ENCODE measurements at places on chromosomes 3 and 15.

DNA sequence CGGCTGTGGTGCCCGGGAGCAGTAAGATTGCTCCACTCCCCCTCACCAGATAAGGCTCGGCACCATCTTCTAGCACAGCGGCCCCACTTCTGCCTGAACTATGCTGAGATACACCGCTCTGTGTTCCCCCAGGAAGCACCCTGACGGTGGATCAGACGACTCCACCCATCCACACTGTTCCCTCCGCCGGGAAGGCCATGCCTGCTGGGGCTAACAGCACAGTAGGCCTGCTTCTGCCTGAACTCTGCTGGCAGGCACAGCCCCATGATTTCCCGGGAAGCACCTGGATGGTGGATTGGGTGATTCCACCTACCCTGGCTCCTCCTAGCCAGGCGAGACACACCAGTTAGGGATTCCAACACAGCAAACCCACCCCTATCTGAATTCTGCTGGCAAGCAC, 36.3 kb upstream of the PPM1L start:
- DNase-seq = no peak

DNA sequence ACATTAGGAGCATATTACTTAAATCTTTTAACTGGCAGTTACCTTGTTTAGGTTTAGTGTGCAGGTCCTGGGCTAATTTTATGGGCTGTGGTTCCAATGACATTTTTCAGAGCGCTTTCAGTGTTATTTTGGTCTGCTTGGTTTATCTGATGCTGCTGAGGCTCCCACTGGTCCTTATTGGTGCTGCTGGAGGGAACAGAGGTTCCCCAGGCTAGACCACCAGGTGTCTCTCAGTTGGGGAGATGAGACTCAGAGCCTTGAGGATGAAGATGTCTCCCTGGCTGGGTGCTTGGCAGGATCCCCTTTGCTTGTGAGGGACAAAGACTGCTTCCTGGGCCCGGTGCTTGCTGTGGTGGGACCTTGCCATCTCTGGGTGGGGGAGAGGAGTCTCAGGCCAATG, 28.3 kb upstream of the TASOR start:
- DNase-seq = no peak

DNA sequence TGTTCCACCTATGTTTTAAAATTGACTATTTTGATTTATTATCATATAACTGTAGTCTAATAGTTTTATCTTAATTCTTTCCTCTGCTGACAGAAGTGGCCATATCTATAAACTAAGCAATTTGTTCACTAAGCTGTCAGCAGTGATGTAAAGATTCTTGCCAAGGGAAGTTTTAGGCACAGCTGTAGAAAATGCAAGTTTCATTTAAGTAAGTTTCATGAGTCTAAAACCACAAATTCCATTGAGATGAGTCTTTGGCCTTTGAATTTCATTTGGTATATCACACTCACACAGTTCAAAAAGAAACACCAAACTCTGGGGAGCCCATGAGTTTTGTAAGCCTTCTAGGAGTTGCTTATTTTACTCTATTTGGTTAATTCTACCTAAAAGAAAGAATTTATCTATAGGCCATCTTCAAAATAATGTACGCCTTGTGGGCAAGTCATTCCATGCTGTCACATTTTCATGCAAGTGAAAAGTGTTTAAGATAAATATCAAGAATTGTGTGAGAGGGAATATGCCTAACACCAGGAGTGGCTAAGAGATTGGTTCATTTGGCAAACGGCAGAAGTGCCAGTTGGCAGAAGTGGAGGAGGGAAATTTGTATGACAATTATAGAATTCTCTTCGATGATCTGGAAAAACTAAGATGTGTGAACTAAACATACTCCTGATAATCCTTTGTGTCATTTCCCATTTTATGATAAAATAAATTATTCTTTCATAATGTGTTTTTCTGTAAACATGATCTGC, 292.9 kb downstream of the ZIC4 start:
- DNase-seq = no peak

DNA sequence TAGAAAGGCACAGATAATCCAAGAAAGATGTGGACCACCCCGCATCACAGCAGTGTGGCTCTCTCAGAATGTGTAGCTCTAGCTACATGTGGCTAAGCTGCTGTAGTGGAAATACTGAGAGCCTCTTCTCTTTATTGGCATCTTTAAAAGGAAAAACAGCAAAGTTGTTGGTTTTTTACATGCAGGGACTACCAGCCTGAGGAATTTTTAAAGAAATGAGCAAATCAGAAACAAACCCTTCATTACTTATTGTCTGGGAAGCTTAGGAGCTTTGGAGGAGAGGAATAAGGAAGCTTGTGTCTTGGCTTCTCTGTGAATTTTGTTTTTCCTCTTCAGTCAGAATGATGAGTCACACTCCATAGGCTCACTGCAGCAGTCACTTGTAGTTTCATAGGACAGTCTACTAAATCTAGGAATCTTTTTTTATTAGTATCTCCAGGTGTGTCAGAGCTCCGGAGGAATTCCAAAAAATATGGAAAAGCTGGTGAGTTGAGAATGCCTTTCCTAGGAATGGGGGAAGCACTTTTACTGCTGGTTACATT, 27.5 kb downstream of the POLG start:
- no peak for DNase-seq

DNA sequence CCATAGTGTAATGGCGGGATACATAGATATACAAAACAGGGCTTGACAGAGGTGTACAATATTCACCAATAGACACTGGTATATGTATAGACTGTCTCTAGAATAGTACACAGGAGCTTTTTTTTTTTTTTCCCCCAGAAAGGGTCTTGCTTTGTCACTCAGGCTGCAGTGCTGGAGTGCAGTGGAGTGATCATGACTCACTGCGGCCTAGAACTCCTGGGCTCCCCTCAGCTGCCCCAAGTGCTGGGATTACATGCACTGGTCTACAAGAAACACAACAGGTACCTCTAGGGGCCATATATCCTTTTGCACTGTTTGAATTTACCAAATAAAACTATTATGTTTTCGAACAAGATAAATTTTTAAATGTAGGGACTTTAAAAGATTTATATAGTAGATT, 12.3 kb downstream of the RHOA start:
- no peak for DNase-seq

GRCh38 chr3:50502225-50502583, 1.2 kb downstream of the CACNA2D2 start:
- DNase-seq = no peak

GRCh38 chr3:180295811-180296210, 259.1 kb upstream of the PEX5L start:
- no peak for DNase-seq

GRCh38 chr15:92043283-92043682, 189.8 kb downstream of the SLCO3A1 start:
- no peak for DNase-seq

DNA sequence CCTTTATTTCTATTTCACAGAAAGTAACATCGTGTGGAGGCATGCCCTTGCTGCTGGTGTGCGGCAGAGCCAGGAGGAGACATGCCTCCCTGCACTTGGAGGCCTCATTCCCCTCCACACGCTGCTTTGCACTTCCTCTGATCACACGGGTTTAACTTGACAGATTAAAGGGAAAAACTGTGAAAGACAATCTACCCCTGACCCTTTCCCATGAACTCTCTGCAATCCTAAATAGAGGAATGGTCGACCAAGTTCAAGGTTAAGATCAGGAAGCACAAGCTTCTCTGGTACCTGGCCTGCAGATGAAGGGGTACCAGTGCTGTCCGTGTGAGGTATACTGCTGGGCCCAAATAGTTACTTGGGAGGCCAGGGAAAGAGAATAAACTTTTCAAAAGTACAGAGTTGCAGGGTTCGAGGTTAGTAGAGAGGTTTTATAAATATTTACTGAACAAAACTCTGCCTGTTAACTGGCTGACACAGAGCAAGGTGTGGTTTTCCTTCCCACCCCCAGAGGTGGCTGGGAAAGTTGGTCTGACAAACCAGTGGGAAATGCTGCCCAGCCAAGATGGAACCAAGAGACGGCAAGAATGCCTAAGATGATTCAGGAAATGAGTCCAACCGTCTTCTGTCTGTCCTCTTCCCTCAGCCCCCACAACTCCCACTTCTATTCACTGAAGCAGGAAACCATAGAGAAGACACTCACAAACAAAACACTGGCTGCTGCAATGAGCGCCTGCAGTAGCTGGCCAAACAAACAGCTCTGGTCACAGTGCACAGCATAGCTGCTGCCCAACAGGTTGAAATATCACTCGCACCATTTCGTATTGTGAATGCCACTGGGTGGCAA, 79.6 kb downstream of the IGF2BP2 start:
- DNase-seq = no peak

DNA sequence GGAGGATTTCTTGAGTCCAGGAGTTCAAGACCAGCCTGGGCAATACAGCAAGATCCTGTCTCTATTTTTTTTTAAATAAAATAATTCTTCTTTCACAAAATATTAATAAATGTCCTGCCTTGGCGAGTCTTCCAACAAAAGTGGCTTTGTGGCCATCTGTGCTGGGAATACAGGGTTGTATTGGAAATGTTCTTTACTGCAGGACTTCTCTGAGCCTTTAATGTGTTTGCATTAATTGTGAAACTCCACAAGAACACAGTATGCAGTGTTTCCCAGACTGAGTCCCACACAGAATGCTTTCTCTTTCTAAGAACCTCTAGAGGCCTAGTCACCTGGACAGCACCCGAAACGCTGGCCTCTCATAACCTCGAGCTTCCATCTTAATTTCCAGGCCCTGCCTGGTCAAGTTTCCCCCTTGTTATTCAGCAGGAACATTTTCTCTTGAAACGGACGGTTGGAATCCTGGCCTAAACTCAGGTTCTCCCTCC, 85.4 kb upstream of the ARRDC4 start:
- DNase-seq = no peak

DNA sequence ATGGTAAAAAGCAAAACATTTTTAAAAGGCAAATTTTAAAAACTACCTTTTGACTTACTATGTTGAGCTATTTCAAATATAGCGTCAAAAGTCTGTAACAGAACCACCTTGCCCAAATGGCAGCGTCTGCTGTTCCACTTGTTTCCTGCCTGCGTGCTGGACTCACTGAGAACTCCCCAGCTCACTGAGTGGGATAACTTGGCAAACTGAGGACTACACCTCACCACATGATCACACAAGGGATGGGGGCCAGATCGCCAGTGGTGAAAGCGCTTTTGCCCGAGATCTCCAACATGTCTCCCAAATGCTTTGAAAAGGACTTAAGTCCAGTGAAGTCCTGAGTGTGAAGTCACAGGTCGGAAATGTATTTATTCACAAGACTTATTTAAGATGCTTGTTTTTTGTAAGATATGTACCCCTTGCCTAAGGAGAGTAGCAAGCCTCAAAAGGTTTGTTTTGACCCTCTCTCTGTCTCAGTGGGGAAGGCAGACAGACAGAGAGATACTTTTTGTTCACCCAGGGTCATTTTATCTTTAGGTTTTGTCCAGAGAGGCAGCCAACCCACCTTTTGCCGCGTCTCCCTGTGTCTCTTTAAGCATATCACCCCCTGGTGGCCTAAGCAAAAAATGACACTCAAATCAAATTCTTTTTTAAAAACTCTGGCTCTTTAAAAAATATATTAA, 192.6 kb downstream of the PDZRN3 start:
- peak; percentile 45 for DNase-seq

DNA sequence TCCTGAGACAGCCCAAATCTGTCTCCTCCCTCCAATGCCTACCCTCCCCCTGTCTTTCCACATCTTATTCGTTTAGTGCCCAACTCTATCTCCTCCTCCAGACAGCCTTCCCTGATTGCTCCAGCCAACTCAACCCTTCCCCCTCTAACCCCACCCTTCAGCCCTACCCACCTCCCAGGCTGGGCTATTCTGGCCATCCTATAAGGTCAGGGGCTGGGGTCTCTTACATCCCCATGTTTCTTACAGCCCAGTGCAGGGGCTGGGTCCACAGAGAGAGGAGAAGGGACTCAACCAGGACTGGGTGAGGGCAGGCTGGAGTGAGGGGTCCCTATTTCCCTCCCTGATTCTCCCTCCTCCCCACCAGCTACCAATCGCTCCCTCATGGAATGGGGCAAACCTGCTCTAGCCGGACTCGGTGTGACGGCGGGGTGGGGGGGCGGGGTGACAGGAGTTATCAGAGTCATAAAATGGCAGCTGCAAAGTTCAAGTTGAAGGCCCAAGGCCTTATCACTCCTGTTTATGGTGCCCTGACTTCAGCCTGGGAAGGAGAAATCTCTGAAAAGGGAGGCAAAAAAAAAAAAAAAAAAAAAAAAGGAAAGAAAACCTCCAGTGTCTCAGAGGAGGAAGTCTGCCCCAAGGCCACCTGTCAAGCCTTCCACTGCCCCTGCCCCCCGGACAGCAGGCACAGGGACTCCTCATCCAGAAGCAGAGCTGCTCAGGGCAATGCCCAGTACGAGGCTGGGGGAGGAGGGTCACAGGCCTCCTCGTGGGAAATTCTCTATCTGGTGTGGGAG, 2.1 kb downstream of the VIPR1 start:
- peak; percentile 5 for DNase-seq
